ENCODE measurements at places on chromosomes 4 and X.

- no peak for DNase-seq
Measured at GRCh38 chr4:94934201-94934600, 176.4 kb downstream of the BMPR1B start.

- no peak for DNase-seq
Measured at GRCh38 chrX:101370888-101371504, 15.0 kb downstream of the BTK start.

GRCh38 chr4:168893807-168894206 lies 116.2 kb downstream of the CBR4 start:
- DNase-seq, result no peak

GRCh38 chrX:149504226-149504914 lies 736 bp downstream of the IDS start:
- DNase-seq, result peak; percentile 27

GRCh38 chr4:5142726-5143125 lies 91.4 kb downstream of the STK32B start:
- peak; percentile 46 for DNase-seq

- no peak for DNase-seq
Measured at GRCh38 chrX:17932781-17933180, 71.7 kb upstream of the RAI2 start.

GRCh38 chrX:16188687-16189086 lies 21.4 kb downstream of the MAGEB17 start:
- DNase-seq, result peak; percentile 4

DNA sequence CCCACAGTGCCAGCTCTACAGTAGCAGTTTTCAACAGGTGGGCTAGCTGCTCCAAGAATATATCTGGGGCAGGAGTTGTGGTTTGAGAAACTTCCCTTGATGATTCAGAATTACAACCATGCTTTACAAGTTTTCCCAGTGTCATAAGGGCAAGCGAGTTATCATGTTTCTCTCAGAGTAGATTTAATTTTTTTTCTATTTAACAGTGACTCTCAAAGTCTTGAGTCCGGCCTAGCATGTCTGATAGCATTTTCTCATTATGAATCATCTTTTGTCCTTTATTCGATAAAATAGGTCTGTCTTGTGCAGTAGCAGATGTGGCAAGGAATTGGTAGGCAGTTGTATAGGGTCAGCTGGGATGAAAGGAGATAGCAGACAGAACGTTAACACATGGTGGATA lies 62.2 kb upstream of the SPANXD start:
- DNase-seq, result peak; percentile 43

DNA sequence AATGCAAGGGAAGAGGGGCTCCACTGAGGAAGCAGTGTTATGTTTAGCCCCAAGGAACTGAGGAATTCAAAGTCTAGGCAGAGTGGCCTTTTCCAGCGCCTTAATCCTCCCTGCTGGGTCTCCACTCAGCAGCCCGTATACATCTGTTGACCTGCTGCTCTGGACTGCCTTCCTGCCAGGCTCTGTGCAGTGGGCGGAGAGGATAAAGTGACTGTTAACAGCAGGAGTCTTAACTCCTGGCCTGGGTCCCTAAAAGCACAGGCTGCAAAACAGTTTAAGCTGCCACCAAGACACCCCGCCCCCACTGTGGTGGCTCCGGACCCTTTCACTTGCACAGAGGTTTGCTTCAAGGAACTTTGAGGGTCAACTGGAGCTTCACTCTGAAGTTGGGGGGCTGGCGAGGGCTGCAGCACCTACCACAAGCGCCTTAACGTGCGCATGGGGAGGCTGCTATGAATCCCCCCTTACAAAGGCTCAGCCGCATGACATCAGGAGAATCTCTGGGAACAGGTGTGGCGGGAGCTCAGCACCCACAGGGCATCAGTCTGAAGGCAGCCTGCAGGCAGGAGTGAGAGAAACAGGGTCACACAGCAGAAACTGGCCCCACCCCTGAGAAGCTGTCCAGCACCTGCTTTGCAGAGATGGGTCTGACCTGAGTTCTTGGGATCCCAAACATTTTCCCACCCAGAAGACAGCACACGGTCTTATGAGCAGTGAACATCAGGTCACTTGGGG lies 358.2 kb upstream of the GATB start:
- DNase-seq, result no peak

- no peak for DNase-seq
Measured at GRCh38 chrX:44708470-44708869, 135.4 kb upstream of the DUSP21 start.

- DNase-seq, result no peak
Measured at GRCh38 chr4:91267543-91267942, 1036.2 kb upstream of the GRID2 start.

DNA sequence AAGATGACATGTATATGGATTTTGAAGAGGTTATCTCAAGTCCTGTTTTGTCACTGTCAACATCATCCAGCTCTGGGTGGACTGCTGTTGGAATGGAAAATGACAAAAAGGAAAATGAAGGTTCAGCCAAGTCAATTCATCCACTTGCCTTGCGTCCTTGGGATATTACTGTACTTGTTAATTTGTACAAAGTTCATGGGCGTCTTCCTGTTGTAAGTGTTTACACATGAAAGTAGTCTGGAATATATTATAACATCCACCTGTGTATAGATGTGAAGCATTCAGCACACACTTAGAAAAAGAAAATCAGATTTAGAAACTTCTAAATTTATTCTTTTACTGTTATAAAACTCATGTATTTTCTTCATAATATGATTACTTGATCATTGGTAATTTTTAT lies 67.2 kb downstream of the BLTP1 start:
- no peak for DNase-seq

DNA sequence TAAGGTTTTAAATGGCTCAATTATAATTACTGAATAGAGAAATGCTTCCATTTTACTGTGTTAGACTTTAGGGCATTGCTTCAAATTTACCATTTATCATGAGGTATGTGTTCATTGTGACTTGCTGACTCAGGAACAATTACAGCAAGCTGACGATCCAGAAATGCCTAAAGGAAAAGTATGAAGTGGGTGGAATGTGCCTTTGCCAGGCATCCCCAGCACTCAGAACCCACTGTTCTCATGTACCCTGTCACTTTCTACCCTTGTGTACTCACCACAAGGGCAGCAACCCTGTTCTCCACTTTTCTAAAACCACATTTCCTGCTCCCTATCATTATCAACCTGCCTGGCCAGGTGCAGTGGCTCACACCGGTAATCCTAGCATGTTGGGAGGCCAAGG lies 41.5 kb downstream of the QRFPR start:
- no peak for DNase-seq

- no peak for DNase-seq
Measured at GRCh38 chr4:87650938-87651337, 858 bp downstream of the DMP1 start.
